D721Med (cell line): ENCODE measurements at places on chromosomes 1 and 21.

- DNase-seq: peak; percentile 43
Measured at GRCh38 chr1:15128520-15129313, 24.8 kb upstream of the TMEM51 start.

GRCh38 chr1:159800177-159800930, 1.8 kb upstream of the FCRL6 start:
- DNase-seq: no peak

GRCh38 chr1:180160357-180160756, 5.7 kb downstream of the QSOX1 start:
- no peak for DNase-seq

- DNase-seq: no peak
Measured at GRCh38 chr1:213183036-213183672, 132.1 kb downstream of the RPS6KC1 start.

GRCh38 chr1:115980998-115981993, 5.0 kb downstream of the SLC22A15 start:
- no peak for DNase-seq

DNA sequence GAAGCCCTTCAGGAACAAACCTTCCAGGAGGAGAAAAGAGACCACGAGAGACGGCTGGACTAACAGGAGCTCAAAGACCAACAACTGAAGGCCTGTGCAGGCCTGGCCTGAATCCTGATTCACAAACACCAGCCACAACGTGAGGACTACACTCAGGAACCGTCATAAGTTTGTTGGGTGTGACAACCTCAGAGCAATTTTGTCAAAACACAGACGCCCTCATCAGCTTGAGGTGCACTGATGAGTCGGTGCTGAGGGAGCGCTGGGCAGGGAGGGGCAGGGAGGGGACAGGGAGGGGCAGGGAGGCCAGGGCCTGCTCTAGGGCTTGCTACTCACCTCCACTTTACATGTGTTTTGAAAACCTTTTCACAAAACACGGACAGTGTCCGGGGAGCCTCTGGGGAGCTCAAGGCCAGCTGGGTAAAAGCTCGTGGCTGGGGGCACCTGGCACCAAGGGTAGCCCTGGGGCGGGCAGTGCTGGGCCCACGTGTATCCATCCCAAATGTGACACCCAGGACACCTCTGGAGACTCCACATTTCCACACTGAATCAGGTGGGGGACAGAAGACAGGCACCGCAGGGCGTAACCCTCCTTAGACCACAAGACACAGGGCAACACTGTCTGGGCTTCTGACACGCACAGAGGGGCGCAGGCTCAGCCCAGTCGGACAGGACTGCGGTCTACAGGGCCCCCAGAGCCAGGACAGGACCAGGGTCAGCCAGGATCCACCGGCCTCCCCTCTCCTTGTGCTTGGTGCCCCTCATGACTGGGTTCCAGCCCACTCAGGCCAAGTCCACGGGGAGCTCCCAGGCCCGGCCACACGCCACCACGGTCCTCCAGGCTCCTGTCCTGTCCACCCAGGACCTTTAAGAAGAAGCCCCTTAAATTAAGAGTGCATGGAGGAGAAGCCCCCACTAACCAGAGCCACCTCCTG, 16.5 kb downstream of the LSS start:
- DNase-seq: no peak

GRCh38 chr1:162028726-162029125, 5.1 kb upstream of the OLFML2B start:
- no peak for DNase-seq

DNA sequence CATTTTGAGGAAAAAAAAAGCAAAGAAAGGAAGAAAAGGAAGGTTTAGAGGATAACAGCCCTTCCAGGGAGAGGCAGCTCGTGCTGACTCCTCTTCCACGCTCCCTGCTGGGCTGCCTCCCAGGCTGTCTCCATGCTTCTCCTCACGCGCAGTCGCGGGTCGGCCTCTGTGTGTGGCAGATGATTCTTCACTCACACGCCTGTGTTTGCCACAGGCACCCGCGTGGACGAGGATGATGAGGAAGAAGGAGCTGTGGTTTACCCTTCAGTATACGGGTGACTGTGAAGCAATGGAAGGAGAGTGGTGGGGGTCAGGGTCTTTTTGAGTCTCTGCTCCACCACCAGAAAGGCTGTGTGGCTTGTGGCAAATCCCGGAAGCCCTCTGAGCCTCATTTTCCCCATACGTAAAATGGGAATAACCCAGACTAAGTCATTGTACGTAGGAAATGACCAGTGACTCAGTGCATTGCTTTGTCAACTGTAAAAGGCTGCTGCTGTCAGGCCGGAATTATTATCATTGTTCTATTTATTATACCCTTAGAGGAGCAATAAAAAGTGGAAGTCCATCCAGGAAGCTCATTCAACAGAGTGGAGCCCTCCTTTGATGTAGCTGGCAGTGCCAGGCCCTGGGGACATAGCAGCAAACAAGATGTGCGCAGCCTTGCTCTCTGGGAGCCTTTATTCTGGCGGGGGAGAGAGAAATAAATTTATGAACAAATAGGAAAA, 11.9 kb upstream of the SH2D2A start:
- no peak for DNase-seq

- no peak for DNase-seq
Measured at GRCh38 chr1:4527819-4528218, 126.6 kb upstream of the AJAP1 start.

DNA sequence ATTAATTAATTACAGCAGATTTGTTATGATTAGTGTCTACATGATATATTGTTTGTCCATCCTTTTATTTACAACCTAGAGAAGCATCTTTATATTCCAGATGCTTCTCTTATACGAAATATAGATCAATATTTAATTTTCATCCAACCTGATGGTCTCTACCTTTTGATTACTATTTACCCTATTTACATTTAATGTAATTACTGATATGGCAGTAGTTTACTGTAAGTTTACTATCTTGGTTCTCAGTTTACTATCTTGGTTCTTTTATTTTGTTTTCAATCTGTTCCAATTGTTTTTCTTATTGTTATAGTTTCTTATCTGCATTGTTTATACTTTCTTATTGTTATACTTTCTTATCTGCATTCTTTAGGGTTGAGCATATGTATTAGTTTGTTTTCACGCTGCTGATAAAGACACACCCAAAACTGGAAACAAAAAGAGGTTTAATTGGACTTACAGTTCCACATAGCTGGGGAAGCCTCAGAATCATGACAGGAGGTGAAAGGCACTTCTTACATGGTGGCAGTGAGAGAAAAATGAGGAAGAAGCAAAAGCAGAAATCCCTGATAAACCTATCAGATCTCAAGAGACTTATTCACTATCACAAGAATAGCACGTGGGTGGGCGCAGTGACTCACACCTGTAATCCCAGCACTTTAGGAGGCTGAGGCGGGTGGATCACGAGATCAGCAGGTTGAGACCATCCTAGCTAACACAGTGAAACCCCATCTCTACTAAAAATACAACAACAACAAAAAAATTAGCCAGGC, 28.9 kb downstream of the FAF1 start:
- DNase-seq: no peak

- no peak for DNase-seq
Measured at GRCh38 chr21:33893917-33894316, 21.7 kb downstream of the ATP5PO start.

GRCh38 chr1:231856426-231856825, 229.8 kb downstream of the DISC1 start:
- DNase-seq: no peak

- no peak for DNase-seq
Measured at GRCh38 chr1:61158591-61158990, 76.2 kb downstream of the NFIA start.

- DNase-seq: no peak
Measured at GRCh38 chr1:36251794-36252481, 27.7 kb downstream of the THRAP3 start.
